ENCODE measurements at places on chromosomes 5 and 9.

- no peak for DNase-seq
Observed at GRCh38 chr9:93702261-93702660, 125.9 kb downstream of the PHF2 start.

DNA sequence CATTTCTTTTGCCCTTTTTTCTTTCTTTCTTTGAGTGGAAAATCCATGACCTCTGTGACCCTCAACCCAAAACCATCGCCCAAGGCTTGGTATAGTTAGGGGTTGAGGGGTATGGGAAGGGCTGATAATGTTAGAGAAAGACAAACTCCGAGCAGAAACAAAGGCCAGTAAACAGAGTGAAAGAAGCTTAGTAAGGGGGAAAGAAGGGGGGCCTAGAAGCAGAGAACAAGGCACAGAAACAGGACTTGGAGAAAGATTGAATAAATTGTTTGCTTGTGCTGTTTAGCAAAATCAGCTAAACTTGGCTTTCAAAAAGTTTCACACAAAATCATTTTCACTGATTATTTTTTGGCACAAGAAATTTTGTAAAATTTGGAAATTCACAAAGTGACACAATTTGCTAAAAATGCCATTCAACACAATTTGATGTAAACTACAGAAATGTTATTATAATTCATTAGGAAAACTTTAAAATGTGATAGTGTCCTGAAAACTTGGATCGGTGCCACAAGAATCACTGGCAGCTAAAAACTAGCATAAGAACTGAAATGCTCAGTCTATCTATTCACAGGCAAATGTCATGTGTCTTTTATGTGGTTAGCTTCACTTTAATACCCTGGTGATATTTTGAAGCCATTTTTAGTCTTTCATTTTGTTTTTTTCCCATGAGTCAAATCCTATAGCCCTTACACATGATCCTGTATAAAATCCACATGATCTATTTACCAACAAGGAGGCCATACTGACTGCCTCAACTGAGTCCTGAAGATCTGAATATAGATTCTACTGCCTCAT is 276.4 kb downstream of the NR2F1-AS1 start:
- no peak for DNase-seq

DNA sequence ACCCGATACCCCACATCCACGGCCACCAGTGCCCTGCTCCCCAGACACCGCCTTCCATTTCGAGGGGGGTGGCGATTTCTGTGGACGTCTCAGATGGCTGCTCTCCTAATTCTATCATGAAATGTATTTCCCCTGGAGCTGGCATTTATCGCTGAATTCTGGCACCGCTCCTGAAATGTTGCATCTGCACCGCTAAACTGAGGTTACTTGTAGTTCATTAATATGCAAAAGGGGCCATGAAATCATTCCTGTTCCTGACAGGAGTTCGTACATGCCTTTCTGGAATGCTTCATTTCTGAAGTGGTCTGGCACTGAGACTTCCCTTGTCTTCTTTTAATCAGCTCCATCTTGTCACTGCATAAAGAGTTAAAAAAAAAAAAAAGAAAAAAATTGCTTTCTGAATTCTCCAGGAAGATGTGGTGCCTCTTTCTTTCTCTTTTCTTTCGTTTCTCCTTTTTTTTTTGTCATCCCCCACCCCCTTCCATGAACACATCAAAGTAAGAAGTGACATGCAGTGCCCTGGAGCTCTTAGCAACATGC is 97.7 kb upstream of the SMARCA2 start:
- no peak for DNase-seq

DNA sequence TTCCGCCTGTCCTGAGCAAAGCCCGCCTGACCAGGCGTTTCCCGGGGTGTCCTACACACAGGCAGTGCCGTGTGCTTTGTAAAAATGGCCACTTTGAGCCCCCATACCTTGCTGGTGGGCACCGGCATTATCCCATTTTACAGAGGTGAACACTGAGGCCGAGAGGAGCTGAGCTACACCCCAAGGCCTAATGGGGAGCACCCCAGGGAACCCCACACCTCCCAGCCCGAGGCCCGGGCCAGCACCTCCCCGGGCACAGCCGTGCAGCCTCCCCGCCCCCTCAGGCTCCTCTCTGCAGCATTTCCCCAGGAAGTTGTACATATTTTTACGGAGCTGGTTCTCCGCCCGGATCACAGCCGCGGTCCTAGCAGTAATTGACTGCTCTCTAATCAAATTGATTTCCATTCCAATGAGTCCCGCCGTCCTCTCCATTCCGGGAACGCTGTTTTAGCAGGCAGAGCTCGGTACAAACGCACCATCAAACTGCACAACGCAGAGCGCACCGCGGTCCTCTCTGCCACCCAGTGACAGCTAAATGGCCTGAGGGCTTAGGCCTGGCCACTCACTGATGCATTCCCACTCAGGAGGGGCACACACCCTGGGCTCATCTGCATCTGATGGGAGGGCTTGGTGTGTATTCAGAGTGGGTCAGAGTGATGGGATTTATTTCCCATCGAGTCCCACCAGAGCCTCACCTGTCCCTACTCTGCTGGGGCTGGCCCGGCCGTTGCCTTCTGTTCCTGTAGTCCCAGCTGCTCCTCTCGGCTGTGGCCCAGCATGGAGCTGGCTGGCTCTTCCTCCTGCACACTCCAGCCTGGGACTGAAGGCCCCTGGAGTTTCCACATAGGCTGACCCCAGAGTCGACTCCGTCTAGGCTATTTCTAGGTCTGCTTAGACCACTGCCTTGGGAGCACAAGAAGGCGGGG is 36.2 kb upstream of the UBAC1 start:
- DNase-seq, result no peak

DNA sequence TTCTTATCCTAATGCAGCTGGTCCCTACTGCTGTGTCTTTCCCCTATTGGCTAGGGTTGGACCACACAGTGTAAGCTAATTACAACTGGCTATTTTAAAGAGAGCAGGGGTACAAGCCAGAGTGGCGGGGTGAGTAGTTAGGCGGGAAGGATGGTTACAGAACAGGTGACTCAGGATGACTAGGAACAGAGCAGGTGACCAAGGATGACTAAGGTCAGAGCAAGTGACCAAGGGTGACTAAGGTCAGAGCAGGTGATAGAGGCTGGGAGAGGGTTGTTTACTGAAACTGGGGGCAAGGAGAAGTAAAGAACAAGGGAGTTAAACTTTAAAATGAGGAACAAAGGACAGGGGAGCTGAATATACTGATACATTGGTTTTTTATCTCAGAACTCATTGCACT is 125.4 kb downstream of the PTTG1 start:
- DNase-seq, result no peak

GRCh38 chr9:85157772-85158171 is 488.2 kb downstream of the NTRK2 start:
- no peak for DNase-seq

DNA sequence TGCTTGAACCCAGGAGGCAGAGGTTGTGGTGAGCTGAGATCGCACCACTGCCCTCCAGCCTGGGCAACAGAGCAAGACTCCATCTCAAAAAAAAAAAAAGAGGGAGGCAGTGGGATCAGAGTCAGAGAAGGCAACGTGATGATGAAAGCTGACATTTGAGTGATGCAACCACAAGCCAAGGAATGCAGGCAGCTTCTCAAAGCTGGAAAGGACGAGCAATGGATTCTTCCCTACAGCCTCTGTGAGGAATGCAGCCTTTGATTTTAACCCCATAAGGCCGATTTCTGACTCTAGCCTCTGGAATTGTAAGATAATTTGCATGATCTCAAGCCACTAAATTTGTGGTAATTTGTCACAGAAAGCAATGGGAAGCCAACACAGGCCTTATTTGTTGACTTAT is 9.8 kb downstream of the TGFBI start:
- no peak for DNase-seq

GRCh38 chr5:96758621-96759020 is 49.1 kb downstream of the ERAP1 start:
- DNase-seq, result no peak

GRCh38 chr5:113294311-113295110 is 140.3 kb downstream of the TSSK1B start:
- peak; percentile 12 for DNase-seq

- no peak for DNase-seq
Observed at GRCh38 chr5:76813982-76814562, 4.8 kb upstream of the F2RL1 start.

DNA sequence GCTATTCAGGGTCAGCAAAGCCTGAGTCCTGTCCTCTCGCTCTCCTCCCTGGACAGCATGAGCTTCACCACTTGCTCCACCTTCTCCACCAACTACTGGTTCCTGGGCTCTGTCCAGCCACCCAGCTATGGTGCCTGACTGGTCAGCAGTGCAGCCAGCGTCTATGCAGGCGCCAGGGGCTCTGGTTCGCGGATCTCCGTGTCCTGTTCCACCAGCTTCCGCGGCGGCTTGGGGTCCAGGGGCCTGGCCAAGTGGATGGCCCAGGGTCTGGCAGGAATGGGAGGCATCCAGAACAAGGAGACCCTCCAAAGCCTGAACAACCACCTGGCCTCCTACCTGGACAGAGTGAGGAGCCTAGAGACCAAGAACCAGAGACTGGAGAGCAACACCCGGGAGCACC is 8.6 kb downstream of the NIPBL start:
- DNase-seq, result no peak

DNA sequence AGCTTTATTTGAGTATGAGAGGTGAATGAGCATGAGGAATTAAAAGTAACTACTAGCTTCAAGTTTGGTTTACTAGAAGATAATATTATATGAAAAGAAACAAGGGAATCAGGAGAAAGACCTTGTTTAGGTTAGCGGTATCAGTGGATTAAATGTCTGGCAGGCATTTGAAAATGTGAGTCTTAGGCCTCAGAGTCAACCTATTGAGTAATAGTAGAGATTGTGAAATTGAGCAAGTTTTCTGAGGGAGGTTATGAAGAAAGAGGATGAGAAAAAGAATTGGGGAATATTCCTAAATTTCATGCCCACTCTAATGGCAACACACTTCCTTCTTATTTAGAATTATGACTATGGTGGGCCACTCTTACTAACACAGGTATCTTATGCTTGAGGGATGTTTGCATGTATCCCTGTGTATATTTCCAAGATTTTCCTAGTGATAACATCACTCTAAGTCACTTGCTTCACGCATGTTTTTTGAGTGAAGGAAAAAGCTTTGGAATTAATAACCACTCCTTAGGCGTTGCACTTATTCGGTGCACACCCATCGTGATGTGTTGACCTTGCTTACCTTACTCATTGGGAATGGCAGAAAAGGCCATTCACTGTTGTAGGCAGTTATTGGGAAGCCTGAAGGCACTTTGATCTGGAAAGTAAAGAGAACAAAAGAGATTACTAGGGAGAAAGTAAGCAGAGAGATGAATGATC is 8.2 kb upstream of the ELL2 start:
- DNase-seq, result no peak
